ENCODE measurements at places on chromosomes 1 and 21.
A peak's percentile ranks its signal among the peaks of the same experiment; 100 is the strongest.

DNA sequence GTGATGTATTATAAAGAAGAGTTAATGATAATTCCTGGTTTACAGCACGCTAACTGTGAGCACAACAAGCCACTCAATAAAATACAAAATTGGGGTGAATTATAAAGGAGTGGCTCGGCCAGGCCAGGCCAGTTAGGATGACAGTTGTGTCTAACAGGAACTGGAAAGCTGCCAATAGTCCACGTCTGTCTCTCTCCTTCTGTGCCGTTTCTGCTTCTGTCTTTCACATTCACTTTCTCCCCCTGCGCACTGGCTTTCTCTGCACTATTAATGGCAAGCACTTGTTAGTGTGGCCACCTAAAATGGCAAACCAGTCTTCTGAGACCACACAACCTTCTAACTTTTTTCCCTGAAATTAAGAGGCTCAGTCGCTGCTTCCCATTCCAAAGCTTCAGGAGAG is 394.3 kb downstream of the NTNG1 start:
- DNase-seq, result no peak

GRCh38 chr1:44031252-44032169 is at the start of gene SLC6A9:
Gene SLC6A9, minus strand, starts transcription at chr1:44031462. Its CDS starts 7,185 bp downstream, at chr1:44024277.
- peak; percentile 89 for DNase-seq

- DNase-seq, result no peak
Observed at GRCh38 chr1:73401666-73402065, 796.3 kb downstream of the LRRIQ3 start.

GRCh38 chr1:51955797-51956527 is 34.5 kb downstream of the RAB3B start:
- no peak for DNase-seq

GRCh38 chr1:40162753-40163441 is 1.7 kb downstream of the RLF start:
- no peak for DNase-seq

DNA sequence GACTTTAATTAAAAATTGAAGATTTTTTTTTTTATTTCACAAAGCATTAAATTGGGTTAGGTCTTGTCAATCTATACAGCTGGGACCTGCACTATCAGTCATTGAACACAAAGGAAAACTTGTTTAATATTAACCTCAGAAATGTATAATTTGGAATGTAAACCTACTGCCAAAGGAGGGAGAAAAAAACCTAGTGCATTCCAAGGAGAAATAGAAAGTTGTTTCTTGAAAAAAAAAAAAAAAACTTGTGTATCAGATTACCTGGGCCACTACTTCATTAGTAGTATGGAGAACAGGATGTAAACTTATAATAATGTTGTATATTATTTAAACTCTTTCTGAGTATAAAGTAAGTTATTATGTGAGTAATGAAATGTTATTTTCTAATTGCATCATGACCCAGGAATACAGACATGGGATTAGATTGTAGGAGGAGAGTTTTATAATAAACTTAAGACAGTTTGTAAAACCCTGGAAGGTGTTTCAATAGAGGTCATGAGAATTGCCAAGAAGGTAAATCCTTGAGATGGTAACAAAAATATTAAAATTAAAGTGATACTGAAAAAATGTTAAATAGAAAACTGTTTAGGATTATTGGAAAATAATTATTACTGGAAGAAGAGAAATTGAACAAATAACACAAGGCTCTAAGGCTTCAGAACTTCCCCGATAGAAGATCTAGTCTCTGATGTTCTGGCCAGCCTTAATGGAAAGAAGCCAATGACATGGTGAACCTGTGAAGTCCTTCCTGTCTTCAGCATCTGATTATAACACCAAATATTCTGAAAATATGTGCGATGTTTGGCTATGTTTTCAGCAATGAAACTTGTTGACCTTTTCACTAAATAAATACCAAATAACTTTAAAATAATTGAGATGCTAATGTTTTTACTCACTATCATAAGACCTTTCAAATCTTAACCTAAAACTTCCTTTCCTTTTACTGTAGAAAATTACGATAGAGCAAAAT is 412.8 kb upstream of the LYPLAL1 start:
- DNase-seq, result no peak

GRCh38 chr1:30756206-30756544 is 1.4 kb downstream of the LAPTM5 start:
- no peak for DNase-seq

GRCh38 chr1:95671098-95671497 is 437.1 kb downstream of the RWDD3 start:
- DNase-seq, result no peak

DNA sequence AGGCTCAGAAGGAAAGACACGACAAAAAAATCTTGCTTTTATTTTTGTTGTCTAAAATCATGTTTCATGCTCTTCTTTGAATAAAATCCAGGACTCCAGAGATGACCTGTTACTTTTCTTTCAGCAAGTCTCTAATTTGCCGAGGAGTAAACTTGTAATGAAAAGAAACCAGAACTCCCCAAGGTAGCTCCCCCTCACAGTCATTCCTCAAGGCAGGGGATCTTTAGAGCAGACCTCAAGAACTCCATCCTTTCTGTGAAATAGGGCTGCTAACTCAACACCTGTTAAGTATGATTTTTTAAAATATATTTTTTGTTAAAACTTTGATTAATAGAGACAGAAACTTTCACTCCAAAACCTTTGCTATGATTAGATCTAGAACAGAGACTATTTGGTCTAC is 82.7 kb upstream of the ABCD3 start:
- no peak for DNase-seq

- peak; percentile 93 for DNase-seq
Observed at GRCh38 chr1:213389061-213389581, 338.1 kb downstream of the RPS6KC1 start.

- DNase-seq, result no peak
Observed at GRCh38 chr1:102118150-102118549, 121.4 kb upstream of the OLFM3 start.

GRCh38 chr1:225767634-225768540 is 9.7 kb upstream of the SRP9 start:
- no peak for DNase-seq

- no peak for DNase-seq
Observed at GRCh38 chr1:212133319-212133718, 97.8 kb downstream of the DTL start.

DNA sequence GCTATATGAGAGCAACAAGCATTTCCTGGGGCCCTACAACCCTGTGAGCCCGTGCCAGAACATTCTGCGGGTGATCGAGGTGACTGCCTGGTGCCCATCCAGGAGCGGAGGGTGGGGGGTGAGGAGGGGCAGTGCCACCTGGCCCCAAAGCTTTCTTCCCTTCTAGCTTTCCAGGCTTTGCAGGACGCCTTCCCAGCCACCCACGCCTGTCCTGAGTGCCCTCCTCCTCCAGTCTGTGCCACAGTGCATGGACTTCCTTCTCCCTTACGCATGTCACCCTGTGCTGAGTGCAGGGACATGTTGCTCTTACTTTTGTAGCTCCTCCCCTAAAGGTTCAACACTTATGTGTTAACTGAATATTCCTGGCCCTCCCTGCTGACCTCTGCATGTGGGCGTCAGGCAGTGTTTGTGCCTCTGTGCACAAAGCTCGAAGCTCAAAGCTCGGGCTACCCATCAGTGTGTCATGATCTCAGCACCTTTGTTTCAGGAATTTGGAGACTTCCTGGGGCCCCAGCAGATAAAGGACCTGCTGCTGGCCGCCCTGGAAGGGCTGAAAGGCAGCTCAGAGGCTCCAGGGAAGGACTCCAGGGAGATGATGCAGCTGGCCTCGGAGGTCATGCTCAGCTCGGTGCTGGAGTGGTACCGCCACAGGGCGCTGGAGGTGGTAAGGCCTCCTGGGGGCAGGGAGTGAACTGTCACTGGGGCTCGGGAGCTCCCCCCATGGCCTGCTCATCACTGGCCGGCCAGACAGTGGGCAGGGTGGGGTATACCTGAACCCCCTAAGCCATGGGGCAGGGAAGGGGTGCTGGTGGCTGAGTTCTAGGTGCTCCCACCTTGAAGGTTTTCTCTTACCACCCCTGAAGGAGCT is 36.7 kb upstream of the TTC4 start:
- no peak for DNase-seq

GRCh38 chr1:34190692-34191091 is 14.0 kb downstream of the C1orf94 start:
- DNase-seq, result no peak

GRCh38 chr1:160590488-160590887 is 11.2 kb upstream of the CD84 start:
- DNase-seq, result no peak

DNA sequence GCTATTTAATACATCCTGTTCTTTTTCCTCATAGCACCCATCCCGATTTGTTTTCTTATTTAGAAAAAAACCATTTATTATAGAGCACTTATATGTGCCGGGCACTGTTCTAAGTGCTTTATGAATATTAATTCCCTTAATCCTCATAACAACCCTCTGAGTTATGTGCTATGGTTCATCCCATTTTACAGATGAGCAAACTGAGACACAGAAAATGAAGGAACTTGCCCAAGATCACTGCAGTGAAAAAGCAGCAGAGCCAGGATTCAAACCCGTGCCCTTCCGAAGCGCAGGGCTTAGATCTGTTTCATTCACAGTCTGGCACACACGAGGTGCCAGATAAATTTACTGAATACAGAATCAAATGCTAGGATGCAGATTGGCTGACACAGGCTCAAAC is 85.1 kb upstream of the ZC3H12A start:
- no peak for DNase-seq

- no peak for DNase-seq
Observed at GRCh38 chr1:24190983-24191461, 3.9 kb upstream of the IFNLR1 start.

- no peak for DNase-seq
Observed at GRCh38 chr1:24695202-24695974, 49.9 kb upstream of the CLIC4 start.

DNA sequence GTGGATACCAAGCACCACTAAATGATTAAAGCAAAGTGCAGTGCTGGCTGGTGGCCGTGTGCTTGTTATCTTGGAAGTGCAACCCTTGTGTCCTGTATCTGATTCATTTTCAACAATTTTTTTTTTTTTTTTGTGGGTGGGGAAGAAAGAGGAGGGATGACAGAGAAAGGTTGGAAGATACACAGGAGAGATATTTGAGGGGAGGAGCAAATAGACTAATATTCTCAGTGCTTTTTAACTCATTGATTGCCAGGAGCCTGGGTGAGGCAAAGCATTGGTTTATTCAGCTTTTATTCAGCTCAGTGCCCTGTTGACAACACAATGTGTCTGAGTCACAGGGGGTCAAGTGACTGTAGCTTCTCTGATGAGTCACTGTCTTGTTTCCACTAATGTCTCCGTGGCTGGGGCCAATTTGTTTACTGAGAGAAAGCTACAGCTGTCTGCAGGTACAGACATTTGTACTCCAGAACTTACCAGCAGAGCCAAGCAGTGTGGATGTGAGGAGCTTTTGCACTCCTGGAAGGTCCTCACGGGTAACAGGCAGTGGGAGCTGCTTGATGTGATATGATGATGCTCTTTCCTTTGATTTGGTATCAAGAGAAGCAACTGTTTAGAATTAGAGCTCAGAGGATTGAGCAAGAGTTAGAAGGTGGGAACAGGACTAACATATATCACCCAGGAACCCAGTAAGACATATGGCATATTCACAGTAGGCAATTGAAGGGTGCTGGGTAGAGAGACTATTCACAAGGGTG is 23.6 kb upstream of the DNM3 start:
- no peak for DNase-seq

DNA sequence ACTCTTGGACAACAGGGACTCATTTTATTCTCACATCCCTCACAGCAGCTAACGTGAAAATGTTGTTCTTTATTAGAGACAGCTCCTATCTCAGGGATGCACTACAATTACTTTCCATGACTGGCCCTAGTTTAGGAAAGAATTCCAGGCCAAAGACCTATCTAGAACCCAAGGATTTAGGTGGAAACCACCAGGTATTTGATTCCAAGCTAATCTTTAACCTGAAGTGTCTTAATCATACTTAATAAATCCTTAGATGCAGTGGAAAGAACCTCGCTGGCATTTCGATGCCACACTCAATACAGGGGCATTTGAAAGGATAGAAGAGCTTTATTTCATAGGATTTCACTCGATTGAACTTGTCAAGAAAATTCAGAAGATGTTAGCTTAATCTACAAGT is 218.3 kb downstream of the KIF26B start:
- DNase-seq, result no peak

- DNase-seq, result peak; percentile 72
Observed at GRCh38 chr1:203629507-203630082, 3.0 kb downstream of the ATP2B4 start.

Data from spinal cord (tissue), 10 donors.